ENCODE measurements at places on chromosomes 7 and 10.
A peak's percentile ranks its signal among the peaks of the same experiment; 100 is the strongest.

GRCh38 chr7:128093614-128094570 is 62.7 kb upstream of the LRRC4 start:
- no peak for DNase-seq

- DNase-seq, result no peak
These were observed 100.5 kb upstream of the SDK1 start for GRCh38 chr7:3200504-3200903.

DNA sequence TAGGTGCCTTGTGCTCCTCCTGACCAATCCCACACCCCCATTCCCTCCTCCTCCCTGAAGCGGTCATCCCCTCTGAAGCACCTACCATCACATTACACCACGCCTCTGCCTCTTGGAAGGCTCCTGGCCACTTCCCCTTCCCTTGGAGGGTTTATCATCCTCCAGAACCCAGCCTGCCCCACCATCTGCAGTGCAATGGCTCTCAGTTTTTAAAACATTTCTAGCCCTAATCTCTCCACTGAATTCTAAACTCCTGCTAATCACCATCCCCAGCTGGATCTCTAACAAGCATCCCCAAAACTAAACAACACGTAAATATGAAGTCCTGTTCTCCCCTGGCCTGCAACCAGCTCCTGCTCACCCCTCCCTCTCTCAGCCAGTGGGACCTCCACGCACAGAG is 70.6 kb downstream of the PIP4K2A start:
- DNase-seq, result no peak

DNA sequence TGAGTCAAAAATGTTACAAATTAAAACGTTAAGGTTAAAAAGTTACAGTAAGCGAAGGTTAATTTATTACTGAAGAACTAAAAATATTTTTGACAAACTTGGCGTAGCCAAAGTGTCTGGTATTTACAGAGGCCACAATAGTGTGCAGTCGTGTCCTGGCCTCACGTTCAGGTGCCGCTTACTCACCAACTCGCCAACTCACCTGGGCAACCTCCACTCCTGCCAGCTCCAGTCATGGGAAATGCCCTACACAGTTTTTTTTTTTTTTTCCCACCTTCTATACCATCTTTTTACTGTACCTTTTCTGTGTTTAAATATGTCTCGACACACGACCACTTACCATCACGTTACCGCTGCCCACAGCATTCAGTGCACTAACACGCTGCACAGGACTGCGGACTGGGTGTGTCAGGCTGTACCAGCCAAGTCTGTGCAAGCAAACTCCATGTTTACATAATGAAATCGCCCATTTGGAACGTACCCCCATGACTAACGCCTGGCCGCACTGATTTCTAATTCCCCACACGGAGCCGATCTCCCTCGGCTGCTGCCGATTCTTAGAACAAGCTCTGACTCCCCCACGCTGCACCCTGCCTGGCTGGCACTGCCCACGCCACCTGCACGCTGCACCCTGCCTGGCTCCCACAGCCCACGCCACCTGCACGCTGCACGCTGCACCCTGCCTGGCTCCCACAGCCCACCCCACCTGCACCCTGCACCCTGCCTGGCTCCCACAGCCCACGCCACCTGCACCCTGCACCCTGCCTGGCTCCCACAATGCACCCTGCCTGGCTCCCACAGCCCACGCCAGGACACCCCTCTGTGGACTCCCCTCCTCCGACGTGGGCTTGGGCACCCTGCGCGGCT is 203.1 kb downstream of the ZMYND11 start:
- DNase-seq, result no peak

DNA sequence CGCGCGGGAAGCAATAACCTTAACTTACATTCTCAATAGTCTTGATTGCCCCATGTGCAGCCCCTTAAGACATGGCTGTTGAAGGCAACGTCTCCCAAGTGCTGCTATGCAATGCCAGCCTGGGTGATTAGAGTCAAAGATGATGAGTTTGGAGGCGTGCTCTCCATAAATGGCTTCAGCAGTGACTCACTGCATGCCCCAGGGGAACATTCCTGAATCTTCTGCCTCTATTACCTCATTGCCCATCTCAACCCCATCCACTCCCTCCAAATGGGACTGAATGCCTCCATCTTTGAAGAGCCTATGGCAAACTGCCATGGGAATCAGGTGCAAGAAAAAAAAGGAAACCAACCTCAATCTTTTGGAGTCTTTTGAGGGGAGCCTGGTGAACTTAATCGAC is 282.8 kb downstream of the SNX10 start:
- no peak for DNase-seq

- DNase-seq, result no peak
These were observed 6.4 kb downstream of the KIAA1549 start for GRCh38 chr7:138974675-138975292.

- DNase-seq, result no peak
These were observed 13.2 kb downstream of the CALML5 start for GRCh38 chr10:5485948-5486852.

- DNase-seq, result no peak
These were observed 164.9 kb upstream of the TRIM24 start for GRCh38 chr7:138295049-138295637.

GRCh38 chr10:71735709-71736569 is 16.4 kb upstream of the C10orf105 start:
- peak; percentile 41 for DNase-seq

DNA sequence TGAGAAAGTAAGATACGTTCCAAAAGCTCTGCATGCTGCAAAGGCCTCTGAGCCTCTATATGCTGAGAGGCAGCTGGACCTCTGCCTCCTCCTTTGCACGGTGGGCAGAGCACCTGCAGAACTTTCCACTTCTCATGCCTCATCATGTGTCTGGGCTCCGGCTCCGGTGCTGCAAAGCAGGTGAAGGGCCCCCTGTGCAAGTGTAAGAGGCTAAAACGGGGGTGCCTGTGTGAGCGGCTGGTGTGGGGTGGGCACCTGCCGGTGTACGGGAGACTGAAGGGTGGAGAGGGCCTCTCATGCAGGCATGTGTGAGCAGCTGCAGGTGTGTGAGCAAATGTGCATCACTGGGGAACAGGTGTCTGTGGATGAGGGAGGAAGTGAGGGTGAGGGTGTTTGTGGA is 121.0 kb downstream of the KCNMA1 start:
- DNase-seq, result no peak

- no peak for DNase-seq
These were observed 255.1 kb downstream of the DOCK4 start for GRCh38 chr7:111951052-111951451.

- no peak for DNase-seq
These were observed 796.8 kb downstream of the XPNPEP1 start for GRCh38 chr10:109126541-109126940.

GRCh38 chr10:121217331-121217730 is 366.2 kb downstream of the WDR11 start:
- no peak for DNase-seq

DNA sequence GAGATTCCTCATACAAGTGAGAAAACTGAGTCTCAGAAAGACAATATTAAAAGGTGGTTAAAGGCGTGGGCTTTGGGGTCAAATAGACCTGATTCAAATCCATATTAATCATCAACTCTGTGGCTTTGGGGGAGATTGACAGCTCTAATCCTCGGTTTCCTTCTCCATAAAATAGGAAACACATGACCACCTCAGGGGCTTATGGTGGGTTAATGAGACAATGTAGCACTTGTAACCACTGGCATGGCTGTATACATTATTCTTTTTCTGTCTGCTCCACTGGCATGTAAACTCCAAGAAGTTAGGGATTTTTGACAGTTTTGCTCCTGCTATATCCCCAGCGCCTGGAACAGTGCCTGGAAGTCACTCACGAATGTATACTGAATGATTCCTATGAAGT is 120.8 kb upstream of the GAD2 start:
- no peak for DNase-seq

DNA sequence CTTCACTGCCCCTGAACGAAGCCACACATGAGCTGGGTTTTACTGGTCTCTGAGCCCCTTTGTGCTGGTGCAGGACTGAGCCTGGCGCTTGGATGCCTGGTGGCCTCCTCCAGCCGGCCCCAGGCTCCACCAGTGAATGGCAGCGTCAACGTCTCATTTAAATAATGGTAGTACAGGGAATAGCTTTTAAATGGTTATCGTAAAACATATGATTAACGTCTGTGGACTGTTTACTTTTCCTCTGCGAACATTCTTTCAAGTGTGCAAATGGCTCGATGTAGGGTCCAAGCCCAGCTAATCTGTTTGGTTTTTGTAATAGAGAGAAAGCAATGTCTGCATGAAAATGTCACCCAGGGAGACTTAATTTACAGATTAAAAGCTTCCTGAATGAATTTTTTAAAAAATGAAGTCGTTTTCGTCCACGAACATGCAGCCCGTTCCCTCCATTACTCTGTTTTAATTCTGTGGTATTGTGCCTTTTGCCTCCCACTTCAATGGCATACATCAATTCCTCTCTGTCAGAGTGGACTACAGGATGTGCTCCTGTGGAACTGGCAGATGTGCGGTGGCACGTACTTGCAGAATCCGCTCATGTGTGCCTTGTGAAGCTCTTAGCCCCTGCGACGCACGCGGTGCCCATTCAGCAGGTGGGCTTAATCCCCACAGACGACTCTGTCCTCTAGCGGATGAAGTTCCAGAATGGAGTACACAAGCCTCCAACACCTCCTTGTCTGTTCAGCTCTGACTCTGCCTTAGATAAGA is 192.7 kb downstream of the TCF7L2 start:
- DNase-seq, result no peak

DNA sequence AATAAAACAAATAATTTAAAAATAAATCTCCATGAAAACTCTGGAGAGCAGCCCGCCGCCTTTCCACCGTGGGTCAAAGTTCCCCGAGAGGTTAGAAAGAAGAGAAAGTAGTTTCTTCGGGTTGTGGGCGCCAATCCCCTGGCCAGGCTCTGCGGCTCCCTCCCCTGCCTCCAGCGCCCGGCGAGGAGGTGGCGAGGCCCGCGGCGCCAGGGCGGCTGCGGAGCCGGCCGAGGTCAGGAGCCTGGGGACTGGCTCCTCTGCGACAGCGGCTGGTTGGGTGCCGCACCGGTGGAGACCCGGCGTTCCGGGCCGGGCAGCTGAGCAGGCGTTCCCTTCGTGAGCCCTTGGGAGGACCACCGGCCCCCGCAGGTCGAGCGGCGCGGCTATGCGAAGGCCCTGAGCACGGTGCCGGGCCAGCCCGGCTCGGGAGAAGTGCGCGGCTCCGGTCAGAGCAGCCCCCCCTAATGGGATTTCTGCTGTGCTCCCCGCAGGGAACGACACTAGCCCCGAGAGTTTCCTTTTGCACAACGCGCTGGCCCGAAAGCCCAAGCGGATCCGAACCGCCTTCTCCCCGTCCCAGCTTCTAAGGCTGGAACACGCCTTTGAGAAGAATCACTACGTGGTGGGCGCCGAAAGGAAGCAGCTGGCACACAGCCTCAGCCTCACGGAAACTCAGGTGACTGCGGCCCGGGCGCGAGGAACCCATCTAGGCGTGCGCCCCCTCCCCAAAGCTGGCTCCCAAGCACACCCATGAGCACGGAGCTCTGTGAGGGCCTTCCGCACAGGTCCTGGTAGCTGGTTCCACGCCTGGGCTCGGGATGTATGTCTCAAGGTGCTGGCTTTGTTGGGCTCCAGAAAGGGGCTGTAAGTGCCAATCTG is 2.8 kb downstream of the EMX2 start:
- DNase-seq, result no peak

DNA sequence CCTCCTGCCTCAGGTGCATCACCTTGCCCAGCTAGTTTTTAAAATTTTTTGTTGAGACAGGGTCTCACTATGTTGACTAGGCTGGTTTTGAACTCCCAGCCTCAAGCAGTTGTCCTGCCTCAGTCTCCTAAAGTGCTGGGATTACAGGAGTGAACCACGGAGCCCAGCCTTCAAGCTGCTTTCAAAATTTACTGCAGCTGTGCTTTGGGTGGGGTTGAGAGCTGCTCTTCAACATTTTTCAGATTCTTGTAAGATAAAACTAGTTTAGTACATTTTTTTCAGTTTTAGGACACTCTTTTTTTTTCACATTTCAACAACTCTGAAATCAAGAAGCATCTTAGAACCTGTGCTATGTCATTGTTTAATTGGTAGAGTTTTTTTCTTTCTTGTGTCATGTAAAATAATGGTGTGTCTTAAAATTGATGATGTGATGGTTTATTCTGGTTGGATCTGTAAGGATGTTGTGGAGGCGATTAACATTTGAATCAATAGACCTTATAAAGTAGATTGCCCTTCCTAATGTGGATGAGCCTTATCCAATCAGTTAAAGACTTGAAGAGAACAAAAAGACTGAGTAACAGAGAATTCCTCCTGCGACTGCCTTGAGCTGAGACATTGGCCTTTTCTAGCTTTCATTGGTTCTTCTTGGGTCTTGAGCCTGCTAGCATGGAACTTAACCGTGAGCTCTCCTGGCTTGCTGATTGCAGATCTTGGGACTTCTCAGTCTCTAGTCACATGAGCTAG is 13.5 kb downstream of the PLEKHA8 start:
- DNase-seq, result no peak

- no peak for DNase-seq
These were observed 94.1 kb downstream of the PIP4K2A start for GRCh38 chr10:22620140-22620857.

DNA sequence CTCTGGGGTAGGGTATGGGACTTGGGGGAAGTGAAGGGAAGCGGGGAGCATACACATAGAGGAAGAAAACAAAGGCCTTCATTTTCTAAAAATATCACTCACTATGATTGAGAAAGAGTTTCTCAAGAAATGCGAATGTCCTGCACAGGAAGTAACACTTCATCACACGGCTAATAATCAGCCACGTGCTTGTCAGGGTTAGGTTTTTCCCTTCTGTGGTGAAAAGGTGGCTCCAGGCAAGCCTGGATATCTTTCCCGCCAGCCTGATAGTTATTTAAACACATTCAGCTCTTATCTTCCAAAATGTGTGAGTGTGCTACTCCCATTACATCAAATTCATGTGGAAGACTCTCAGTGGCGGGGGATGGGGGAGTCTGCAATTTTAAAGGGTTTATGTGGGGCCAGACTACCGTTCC is 166.4 kb upstream of the ADO start:
- no peak for DNase-seq

DNA sequence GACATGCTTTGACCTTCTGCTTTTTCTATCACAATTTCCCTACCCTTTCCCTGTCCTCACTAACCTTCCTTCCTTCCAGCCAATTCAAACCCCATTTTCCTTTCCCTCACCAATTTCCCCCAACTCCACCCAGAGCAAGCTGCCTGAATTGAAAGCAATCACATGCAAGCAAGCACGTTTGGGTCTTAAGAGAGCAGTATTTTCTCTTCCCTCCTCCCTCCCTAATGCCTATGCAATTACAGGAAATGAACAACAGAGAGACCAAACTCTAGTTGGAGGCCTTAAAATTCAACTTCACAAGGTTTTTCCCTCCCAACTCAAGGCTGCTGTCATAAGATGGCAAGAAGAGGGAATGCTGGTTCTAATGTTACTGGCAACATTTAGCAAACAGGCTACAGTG is 117.2 kb downstream of the MYOF start:
- no peak for DNase-seq
